ENCODE measurements at places on chromosomes 12 and 14.

- no peak for DNase-seq
These were observed 269.8 kb downstream of the TMEM132C start for GRCh38 chr12:128536810-128537209.

- DNase-seq = peak; percentile 33
These were observed 87.8 kb upstream of the DYNC1H1 start for GRCh38 chr14:101876555-101876938.

DNA sequence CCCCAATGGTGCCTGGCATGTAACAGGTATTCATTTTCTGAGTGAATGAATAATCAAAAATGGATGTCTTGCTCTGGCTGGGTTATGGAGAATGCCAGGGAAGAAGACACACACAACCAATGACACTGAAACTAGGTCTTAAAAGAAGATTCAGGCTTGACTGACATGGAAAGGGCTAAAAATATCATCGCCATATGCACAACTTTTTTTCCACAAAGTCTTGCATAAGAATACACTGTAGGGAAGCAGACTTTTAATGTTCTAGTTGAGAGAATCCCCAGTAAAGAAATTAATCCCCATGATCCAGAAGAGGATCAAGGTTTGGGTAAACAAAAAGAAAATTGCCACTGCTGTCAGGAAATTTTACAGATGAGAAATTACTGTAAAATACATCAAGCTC lies 116.4 kb downstream of the SLC2A13 start:
- DNase-seq = no peak

DNA sequence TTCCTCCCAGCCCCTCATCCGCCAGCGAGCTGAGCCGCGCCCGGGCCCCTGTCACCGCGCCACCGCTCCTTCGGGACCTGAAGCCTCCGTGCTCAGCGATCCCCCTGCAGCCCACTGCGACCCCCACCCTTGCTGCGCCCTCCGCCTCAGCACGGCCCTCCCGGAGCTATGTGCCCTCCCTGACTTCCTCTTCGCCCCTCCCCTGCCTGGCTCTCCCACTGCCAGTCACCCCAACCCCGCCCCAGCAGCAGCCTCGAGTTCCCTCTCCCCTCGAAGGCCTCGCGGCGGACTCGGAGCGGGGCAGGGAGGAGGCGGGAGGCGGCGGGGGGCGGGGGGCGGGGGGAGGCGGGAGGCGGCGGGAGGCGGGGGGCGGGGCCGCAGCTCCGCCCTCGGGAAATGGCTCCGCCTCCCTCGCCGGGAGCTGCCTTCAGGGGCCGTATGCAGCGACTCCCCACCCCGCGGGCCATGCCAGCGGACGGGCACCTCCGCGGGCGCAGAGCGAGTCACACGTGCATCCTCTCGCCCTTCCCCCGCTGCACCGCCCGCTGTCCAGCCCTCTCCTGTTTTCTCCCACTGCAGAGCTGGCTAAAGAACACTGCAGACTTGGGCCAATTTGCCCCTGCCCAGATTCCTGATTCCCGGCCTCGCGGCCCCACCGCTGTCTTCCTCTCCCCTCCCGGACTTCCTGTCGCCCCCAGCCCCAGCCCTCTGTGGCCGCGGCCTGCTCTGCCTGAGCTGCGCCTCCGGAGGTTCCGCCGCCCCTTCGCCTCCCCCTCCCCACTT lies 29.1 kb upstream of the ADIPOR2 start:
- DNase-seq = peak; percentile 94

DNA sequence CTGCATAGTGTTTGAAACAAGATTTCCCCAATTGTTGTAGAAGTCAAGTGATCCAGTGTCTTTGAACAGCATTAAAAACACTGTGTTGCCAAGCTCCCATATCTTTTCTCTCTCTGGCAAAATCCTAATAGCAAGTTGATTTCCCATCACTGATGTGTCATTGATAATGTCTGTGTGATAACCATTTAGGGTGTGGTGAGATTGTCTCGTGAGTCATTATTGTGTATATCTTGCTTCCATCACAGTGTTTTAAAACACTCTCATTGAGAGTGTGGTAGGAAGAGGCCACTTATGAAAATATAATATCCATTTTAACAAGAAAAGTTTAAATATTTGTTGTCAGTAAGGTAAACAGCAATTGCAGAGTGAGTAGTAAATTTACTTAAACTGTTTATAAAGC lies 74.7 kb downstream of the PRORP start:
- DNase-seq = no peak

DNA sequence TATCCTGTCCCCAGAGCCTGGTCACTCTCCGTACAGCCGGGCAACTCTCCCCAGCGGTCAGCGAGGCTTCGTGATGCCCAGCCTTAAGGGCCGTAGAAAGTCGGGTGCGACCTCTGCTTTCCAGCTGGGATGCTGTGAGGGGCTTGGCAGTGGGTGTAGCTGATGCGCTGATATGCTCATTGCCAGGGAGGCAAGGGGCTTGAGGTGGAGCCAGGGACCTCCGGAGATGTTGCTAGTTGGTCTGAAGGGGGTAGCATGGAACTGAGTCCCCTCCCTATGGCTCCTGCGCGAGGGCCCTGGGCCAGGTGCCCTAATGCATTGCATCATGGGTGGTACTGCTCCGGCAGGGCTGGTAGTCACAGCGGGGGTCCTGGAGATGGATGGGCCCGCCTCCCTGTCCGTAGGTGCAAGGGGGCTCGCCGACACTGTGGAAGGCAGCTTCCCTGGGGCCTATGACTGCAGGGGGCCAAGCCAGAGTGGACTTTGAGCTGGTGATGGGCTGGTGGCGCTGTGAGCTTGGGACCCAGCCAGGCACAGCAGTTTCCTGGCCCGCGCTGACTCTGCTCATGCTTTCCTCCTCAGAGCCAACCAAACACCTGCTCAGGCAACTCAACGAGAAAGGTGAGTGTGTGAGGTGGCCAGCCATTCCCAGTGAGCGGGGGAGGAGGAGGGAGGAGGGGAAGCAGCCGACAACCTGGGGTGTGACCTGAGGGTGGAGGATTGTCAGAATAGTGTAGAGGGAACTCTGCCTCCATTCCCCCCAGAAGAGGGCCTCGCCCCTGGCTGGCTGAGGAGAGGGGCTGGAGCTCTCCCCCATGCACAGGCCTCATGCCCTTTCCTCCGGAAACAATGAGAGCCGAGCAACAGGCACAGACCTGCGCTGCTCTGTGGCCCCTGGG lies 32.3 kb downstream of the PLEKHG3 start:
- DNase-seq = no peak

All from globus pallidus (tissue), 1 donor.